ENCODE measurements at places on chromosomes 11 and 22.

- DNase-seq, result peak; percentile 49
Observed at GRCh38 chr11:47179655-47179991, 2.9 kb upstream of the ARFGAP2 start.

DNA sequence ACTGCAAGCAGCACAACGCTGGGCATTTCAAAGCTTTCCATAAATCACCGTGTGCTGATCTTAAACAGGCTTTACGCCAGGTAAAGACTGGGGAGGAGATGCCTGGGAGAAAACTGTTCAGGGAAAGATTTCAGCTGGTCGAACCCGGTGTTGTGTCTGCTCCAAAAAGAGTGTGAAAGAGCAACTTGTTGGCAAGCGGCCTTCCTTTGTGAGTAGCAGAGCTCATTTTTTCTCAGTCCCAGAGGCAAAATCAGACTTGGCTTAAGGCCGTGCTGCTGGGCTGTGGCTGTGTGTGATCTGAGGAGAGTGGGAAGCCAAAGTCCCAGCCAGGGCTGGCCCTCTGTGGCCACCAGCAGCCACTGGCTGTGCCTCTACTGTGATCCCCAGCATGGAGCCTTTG, 75.7 kb upstream of the E2F8 start:
- no peak for DNase-seq

- no peak for DNase-seq
Observed at GRCh38 chr11:12094872-12095800, 15.3 kb upstream of the MICAL2 start.

DNA sequence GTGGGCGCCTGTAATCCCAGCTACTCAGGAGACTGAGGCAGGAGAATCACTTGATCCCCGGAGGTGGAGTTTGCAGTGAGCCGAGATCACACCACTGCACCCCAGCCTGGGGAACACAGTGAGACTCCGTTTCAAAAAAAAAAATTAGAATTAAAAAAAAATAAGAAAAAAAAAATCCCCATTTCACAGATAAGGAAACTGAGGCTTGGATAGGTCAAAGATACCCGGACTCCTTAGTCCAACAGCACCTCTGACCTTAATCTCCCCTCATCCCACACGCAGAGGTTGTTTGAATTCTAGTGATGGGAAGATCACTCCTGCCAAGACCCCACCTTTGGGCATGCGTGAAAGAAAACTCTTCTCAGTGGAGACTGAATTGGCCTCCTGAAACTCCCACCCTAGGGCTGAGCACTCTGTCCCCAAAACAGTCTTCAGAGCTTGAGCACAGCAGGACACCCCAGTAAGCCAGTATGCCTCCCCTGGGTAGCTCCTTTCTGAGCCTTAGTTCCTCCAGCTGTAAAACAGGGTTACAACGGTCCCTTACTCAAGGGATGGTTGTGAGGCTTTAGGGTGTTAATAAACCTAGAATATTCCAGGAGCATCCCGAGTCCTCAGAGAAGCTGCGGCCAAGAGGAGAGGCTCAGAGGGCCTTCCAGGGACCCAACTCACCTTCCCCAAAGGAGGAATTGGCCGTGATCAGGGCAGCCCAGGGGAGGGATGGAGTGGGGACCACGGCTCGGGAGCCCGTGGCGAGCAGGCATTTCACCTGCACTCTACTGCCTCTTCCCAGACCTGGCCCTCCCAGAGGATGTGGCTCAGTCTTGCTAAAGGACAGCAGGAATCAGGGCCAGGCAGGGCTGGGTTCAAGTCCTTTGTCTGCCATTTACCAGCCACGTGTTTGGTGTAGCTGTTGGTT, 73.3 kb downstream of the NFAM1 start:
- no peak for DNase-seq

- no peak for DNase-seq
Observed at GRCh38 chr22:19419086-19419463, 12.5 kb downstream of the HIRA start.

GRCh38 chr22:50710221-50710620, 27.8 kb upstream of the ACR start:
- no peak for DNase-seq

- no peak for DNase-seq
Observed at GRCh38 chr11:59012398-59013265, 73.3 kb downstream of the GLYATL1 start.

DNA sequence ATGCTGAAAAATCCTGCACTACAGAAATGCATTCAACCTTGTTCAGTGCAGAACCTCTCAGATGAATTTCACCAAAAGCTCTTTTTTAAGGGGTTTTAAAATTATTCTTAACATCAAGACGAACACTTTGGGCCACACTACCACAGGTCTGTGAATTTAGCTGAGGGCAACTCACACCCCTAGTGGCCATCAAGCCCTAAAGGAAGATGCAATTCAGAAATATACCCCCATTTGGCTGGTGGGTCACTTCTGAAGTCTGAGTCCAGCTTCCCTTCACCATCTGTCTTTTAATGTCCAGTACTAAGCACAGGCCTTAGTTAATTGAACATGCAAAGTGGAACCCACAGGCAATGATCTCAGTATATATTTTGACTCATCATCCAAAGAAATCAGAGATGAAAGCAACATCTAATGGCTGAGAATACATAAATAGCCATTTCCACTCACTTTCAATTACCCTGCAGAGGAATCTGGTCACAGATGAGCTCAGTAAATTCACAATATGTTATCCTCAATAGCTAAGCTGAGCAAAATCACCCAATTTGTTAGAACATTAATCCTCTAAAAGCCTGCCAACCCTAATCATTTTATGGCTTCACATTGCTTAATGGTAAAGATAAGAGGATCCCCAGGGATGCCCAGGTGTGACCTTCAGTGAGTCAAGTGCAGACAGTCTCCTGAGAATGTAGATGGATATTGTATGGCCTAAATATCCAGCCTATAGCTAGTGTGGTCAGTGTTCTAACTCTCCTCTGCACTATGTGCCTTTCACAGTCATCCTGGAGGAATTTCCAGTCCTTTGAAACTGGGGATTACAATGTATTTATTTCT, 50.3 kb downstream of the FAM76B start:
- DNase-seq, result no peak

Data from stimulated activated CD4-positive, alpha-beta T cell treated with anti-CD3 and anti-CD28 coated beads, Interleukin-4, amount 100 ng/mL, for 1 hour (primary cell).